Activated CD8-positive, alpha-beta memory T cell treated with anti-CD3 and anti-CD28 coated beads for 1 hour (primary cell): ENCODE measurements at places on chromosomes 5 and 9.

DNA sequence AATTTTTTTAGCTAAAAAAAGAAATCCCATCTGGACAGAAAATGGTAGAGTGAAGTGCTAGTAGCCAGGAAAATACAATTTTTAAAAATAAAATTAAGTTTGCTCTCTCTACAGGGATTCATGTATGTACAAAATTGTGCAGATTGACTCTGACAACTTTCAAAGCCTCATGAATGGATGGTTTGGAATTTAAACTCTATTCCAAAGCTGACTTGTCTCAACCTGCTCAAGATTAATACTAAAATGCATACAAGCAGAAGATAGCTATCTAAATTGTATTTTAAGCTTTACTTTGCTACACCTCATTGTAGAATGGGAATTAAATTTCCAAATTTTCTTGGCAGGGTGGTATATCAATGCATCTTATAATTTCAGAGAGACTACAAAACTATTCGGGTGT is 257.6 kb downstream of the RFX3 start:
- no peak for DNase-seq

DNA sequence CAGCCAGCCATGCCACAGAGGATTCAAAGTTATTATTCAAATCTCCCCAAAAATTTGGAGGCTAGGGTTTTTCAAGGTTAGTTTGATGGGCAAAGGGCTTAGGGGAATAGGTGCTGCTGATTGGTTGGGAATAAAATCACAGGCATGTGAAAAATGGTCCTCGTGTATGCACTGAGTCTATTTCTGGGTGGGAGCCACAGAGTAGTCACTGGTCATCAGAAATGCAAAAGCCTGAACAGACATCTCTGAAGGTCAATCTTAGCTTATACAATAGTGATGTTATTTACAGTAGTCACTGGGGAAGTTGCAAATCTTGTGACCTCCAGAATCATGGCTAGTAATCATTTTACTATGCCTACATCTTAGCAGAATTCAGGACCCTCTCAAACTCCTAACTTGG is 1.3 kb downstream of the IL33 start:
- no peak for DNase-seq

DNA sequence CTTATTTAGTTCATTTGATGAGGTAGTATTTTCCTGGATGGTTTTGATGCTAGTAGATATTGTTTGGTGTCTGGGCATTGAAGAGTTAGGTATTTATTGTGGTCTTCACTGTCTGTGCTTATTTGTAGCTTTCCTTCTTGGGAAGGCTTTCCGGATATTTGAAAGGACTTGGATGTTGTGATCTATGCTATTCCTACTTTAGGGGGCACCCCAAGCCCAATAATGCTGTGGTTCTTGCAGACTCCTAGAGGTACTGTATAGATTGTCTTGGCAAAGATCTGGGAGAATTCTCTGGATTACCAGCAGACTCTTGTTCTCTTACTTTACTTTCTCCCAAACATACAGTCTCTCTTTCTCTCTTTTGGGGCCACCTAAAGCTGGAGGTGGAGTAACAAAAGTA is 315.7 kb downstream of the MAT2B start:
- DNase-seq = no peak

- DNase-seq = peak; percentile 1
Measured at GRCh38 chr5:141811287-141812155, 66.7 kb downstream of the PCDH1 start.

- no peak for DNase-seq
Measured at GRCh38 chr5:85311536-85311935, 926.9 kb upstream of the EDIL3 start.

GRCh38 chr9:26750162-26750561 is 142.4 kb downstream of the CAAP1 start:
- DNase-seq = no peak

- DNase-seq = no peak
Measured at GRCh38 chr5:159102311-159102934, 2.7 kb upstream of the EBF1 start.

DNA sequence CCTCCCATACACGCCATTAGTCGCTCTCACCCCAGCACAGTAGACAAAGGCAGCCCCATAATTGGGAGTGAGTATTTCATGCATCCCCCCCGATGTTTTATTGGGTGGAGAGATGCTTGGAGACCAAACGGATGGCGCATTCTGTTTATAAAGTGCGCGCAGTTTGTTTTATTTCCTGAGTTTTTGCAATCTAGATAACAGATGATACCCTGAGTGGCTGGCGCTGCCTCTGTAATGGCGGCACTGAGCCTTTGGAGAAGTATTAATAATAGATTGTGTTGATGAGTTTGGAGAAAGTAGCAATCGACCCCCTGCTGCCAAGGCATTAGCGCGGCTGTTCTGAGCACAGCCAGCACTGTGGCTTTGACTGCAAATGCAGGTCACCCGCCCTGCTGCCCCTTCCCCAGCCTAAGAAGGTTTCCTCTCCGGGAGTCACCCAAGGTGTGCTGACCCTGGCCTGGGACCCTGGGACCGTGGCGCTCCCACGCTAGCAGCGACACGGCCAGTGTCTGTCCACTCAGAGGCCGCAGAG is 74.3 kb downstream of the LMX1B start:
- DNase-seq = no peak

GRCh38 chr5:156686796-156687195 is 163.3 kb upstream of the PPP1R2B start:
- no peak for DNase-seq

- DNase-seq = no peak
Measured at GRCh38 chr5:95022967-95023695, 261.8 kb downstream of the MCTP1 start.

GRCh38 chr5:153558957-153559356 is 68.5 kb downstream of the GRIA1 start:
- no peak for DNase-seq

DNA sequence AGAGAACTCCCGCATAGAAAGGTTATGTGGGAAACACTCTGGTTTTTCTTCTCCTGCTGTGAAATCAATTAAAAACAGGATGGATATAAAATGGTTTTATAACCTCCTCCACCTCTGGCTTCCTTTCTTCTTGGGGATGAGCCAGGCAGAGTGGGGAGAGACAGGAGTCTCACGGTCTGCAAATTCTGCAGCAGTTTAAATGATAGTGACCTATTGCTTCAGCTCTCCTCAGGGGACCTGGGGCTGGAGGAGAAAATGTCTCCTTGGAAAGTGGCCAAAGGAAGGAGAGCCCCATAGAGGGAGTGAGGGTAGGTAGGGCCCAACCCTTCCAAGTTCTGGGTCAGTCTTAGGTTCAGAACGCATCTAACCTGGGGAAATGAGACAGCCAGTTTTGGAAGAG is 118.8 kb downstream of the MTX3 start:
- DNase-seq = no peak

DNA sequence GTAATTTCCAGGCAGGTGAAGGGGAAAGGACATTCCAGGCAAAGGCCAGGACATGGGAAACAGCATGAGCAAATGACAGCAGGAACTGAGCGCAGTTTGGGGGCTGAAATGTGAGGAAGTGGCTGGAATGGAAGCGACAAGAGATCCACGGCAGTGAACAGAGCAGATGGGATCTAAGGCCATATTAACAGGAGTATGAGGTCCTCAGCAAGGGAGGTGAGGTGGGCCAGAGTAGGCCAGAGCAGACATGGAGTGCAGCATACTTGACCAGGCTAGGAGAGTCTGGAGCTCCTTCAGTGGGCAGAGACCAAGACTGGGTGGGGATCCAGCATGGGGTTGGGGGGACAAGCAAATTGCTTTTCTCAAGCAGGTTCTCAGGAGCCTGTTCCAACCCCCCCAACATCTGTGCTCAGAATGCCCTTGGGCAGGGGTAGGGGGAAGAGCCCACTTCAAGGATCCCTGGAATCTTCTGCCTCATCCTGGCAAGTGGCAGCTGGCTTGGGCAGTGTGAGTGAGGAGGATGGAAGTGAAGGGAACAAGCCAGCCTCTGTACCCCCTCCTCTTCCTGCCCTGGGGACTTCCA is 34.5 kb downstream of the DAB2IP start:
- no peak for DNase-seq

- DNase-seq = no peak
Measured at GRCh38 chr9:23635276-23635675, 190.8 kb downstream of the ELAVL2 start.

GRCh38 chr5:25448190-25448621 is 803.4 kb upstream of the CDH10 start:
- no peak for DNase-seq

DNA sequence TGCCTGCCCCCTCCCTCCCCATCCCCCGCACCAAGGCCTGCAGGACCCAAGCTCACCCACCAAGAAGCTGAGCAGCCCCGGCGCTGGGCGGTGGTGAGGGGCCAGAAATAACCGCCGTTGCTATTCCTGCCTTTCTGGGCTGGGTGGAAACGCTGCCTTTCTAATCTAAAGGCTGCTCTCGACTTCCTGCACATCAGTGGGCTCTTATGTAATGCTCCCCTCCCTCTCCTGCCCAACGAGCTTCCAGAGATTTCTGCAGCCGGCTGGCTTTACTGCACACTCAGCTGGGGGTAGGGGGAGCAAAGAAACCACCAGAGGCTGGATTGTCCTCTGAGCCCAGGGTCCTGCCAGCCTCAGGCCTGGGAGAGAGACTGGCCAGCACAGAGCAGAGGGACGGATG is 6.9 kb upstream of the EGR1 start:
- no peak for DNase-seq

GRCh38 chr9:121754655-121755436 is 103.4 kb downstream of the DAB2IP start:
- DNase-seq = no peak

DNA sequence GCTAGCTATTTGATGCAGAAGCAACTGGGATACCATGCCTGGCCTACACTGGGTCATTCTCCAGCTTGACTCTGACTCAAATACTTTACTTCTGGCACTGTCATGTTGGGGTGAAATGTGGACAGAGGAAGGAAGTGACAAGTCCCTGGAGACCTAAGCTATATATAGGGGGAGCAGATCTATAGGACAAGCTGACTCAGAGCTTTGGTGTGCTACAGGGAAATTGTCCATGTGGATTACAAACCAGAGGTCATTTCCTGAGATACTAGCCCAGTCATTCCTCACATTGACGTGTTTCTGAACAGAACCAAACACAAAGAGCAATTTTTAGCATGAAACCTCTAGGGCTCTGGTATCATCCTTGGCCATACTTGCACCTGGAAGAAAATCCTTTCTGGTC is 531.6 kb upstream of the CLINT1 start:
- DNase-seq = no peak

DNA sequence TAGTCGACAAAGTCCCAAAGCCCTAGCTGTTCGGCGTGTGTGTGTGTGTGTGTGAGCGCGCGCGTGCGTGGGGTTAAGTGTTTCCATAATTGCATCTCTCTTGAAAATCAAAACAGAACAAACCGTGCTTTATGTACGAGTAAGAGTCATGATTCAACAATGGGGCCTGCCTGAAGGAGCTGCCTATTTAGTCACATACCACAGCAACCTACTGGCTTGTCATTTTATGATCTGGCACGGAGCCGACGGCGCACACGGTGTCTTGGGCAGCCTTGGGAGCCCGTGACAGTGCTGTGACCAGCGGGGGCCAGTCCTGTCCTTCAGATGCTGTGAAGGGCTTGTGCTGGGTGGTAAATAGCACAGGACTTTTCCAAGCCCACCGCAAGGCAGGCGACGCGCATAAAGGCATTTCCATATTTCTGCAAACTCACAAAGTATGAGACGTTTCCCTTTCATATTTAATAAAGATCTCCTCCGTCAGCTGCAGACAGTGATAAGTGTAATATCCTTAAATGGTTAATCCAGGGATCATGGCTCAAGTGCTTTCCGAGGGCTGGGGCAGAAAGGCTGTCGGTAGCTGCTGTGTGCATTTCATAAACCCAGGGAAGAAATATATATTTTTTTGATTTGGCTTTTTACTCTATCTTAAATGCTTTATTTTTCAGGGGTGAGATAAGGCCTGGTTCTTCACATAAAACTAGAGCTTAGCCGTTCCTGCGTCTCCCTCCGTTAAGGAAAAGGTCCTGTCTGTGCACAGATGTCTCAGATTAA is 270.2 kb upstream of the IRX1 start:
- no peak for DNase-seq

DNA sequence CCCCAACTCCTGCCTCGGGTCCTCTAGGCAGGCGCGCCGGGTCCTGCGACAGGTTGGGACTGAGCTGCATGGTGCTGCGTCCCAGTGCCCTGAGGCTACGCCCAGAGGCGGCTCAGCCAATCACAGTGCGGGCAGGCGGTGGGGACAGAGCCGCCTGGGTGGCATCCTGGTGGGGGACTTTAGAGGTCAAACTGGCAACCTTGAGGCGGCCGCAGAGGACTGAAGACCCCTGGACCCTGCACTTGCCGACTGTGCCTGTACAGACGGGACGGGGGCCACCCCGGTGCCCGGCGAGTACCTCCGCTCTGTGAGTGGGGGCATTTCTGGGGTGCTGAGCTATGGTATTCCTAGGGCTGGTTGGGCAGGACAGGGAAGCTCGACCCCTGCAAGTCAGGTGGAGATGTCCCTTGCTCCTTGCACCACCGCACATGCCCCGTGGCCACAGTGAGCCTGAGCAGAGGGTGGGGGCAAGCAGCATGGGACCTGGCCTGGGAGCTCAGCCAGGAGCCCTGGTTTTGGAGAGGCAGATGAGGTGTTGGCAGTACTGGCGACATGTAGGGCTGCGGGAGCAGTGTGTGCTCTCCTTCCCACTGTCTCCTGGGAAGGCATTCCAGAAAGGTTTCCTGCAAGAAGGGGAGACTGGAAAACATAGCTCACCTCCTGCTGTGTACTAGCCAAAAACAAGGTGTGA is 45.5 kb downstream of the CTSL start:
- no peak for DNase-seq

GRCh38 chr9:6272229-6272598 is 56.0 kb upstream of the TPD52L3 start:
- DNase-seq = no peak

GRCh38 chr9:70390933-70391341 is 23.5 kb downstream of the KLF9 start:
- no peak for DNase-seq

- no peak for DNase-seq
Measured at GRCh38 chr9:87725900-87726709, at the start of gene CTSL. Gene CTSL, plus strand, starts transcription at chr9:87726119. Its CDS starts 1,485 bp downstream, at chr9:87727604.

GRCh38 chr9:35112257-35113020 is 3.2 kb downstream of the ATOSB start:
- DNase-seq = no peak

DNA sequence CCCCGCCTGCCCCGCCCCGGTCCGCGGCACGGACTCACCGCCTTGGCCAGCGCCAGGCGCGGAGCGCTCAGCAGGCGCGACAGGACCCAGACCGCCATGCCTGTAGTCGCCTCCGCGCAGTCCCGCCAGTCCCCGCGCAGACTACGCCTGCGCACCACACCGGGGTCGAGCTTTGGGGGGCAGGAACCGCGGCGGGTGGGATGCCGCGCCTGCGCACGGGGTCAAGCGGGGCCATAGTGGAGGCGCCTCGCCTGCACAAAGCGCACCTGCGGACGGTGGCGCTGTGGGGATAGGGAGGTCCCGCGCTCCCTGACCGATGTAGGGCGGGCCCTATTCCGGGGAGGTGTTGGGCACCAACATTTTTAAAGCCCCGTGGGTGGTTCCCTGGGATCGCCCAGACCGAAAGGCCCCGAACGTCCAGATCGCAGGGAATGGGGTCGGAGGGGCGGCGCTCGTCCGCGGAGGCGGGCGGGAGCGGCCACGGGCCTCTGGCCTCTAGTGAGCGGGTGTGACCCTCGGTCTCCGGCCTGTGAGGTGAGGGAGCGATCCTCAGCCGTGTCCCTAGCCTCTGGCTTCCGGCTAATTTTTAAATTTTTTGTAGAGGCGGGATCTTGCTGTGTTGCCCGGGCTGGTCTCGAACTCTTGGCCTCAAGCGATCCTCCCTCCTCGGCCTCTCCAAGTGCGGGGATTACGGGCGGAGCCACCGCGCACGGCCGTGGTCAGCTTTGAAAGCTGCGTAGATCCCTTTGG is 70.8 kb upstream of the LPCAT1 start:
- peak; percentile 68 for DNase-seq

GRCh38 chr9:107492381-107492970 is 2.9 kb upstream of the KLF4 start:
- no peak for DNase-seq

- no peak for DNase-seq
Measured at GRCh38 chr5:123425431-123425830, 2.2 kb upstream of the CEP120 start.
